ENCODE measurements at places on chromosomes 3 and 15.

DNA sequence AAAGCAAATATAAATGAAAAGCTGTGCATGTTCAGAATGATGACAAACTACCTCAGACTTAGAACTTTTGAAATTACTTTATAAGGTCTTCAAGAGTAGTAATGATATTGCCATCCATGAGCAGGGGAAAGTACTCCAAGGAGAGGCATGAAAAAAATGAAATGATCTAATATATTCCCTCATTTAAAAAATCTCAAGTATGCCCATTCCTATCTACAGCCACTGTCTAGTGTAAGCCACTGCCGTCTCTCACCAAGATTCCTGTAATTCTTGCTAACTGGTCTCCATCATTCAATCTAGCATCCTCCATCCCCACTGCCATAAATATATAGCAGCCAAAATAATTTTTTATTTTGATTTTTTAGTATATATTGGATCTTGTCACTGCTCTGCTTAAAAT is 258.8 kb downstream of the PLOD2 start:
- no peak for DNase-seq

DNA sequence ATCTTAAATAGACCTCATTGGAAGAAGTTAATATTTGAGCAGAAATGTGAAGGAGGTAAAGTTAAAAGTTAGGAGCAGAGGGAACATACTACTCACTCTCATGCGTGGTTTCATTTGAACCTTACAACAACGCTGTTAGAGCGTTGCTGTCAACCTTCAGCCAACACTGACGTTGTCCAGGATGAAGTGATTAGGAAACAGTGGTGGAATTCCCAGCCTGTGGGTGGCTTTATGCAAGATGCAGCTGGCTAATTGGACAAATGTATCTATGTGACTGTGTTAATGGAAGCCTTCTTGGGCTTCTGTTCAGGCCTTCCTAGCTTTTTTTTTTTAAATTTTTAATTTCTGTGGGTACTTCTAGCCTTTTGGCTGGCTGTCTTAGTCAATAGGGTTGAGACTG is 40.5 kb downstream of the PTPRG start:
- no peak for DNase-seq

GRCh38 chr15:48373821-48374451 is 42.7 kb downstream of the DUT start:
- no peak for DNase-seq

GRCh38 chr3:150278195-150278594 is 129.9 kb upstream of the TSC22D2 start:
- no peak for DNase-seq

GRCh38 chr3:160052385-160053047 is 63.9 kb downstream of the IL12A start:
- no peak for DNase-seq

GRCh38 chr3:124691599-124691998 is 38.7 kb upstream of the UMPS start:
- no peak for DNase-seq

Measured in activated CD4-positive, alpha-beta T cell treated with anti-CD3 and anti-CD28 coated beads for 24 hours (primary cell).